ENCODE measurements at places on chromosomes 5 and 9.

DNA sequence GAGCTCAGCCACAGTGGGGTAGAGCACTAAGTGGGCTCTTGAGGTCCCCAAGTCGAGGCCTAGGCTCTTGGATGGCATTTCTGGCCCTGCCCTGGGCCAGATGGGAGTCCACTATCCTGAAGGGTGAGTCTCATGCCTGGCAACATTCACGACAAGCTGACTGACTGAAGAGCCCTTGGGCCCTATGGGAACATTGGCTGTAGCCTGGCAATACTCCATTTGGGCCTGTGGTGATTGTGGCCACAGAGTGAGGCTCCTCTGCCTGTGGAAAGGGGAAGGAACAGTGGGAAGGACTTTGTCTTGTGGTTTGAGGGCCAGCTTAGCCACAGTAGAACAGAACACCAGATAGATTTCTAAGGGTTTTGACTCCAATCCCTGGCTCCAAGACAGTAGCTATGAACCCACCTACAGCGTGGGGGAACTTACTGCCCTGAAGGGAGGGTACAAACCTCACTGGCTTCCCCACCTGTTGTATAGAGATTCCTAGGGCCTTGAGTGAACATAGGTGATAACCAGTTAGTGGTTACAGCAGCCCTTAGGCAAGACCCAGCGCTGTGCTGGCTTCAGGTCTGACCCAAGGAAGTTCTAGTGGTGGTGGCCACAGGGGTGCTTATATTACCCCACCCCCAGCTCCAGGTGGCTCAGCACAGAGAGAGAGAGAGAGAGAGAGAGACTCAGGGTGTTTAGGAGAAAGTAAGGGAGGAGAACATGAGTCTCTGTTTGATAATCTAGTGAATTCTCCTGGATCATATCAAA, 72.4 kb downstream of the KIAA0825 start:
- DNase-seq: no peak

GRCh38 chr5:33146881-33147280, 293.9 kb upstream of the TARS1 start:
- DNase-seq: no peak

DNA sequence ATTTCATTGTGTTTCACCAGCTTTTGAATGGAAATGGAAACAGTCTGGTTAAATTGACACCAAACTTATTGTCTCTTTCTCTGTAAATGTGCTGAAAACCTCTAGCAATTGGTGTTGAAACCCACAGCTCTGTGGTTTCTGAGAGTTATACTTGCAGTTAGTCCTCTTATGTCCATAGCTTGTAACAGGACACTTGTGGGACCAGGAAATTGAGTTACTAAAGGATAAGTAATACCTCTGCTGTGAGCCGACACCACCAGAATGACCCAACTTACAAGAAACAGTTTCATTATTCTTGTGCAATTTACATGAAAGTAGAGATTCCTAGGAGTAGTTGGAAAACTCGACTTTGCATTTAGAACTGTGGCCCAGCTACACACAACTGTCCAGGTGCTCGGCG, 191.5 kb downstream of the CFAP90 start:
- DNase-seq: no peak

DNA sequence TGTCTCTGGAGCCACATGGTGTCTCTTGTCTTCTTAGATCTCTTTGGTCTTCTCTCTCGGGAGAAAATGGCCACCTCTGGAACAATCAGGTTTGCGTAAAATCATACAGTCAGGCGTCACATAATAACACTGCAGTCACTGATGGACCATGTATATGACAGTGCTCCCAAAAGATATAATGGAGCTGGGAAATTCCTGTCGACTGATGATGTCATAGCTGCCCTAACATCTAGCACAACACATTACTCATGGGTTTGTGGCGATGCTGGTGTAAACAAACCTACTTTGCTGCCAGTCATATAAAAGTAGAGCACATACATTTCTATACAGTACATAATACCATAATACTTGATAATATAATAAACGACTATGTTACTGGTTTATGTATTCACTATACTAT, 30.1 kb upstream of the RAI14 start:
- peak; percentile 25 for DNase-seq

GRCh38 chr5:59789197-59789596, 104.3 kb downstream of the PDE4D start:
- no peak for DNase-seq
